Stromal cell of bone marrow (primary cell): ENCODE measurements at places on chromosomes 1 and 21.

- no peak for DNase-seq
Observed at GRCh38 chr1:48073798-48074530, 76.8 kb upstream of the TRABD2B start.

GRCh38 chr1:1205769-1206375 is 520 bp downstream of the TNFRSF18 start:
- no peak for DNase-seq

GRCh38 chr1:223068900-223069665 is 74.0 kb downstream of the TLR5 start:
- no peak for DNase-seq

- no peak for DNase-seq
Observed at GRCh38 chr21:26965907-26966581, 844 bp downstream of the ADAMTS5 start.

GRCh38 chr1:63322944-63323864 is 837 bp downstream of the FOXD3 start:
- no peak for DNase-seq

DNA sequence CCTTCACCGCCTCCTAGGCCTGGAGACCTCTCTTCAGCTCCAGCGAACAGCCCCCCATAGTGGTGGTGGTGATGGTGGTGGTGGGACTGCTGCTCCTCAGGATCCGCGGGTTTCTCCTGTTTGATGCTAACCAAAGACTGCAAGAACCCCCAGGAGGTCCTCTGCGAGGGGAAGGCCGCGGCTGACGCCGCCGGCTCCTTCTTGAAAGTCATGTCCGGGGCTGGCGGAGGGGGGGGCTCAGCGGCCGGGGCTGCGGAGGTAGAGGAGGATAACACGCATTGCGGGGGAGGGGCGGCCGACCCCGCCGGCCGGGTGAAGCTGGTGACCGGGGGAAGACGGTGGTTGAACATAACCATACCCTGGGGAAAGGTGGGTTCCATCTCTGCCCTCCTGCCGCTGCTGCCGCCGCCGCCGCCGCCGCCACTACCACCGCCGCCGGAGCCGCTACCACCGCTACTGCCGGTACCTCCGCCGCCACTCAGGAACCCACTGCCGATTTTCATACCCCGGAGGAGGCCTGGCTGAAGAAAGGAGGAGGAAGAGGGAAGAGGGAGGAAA is 554 bp downstream of the ZNF281 start:
- no peak for DNase-seq

GRCh38 chr1:40204856-40205255 is 42.9 kb upstream of the TMCO2 start:
- DNase-seq = no peak

DNA sequence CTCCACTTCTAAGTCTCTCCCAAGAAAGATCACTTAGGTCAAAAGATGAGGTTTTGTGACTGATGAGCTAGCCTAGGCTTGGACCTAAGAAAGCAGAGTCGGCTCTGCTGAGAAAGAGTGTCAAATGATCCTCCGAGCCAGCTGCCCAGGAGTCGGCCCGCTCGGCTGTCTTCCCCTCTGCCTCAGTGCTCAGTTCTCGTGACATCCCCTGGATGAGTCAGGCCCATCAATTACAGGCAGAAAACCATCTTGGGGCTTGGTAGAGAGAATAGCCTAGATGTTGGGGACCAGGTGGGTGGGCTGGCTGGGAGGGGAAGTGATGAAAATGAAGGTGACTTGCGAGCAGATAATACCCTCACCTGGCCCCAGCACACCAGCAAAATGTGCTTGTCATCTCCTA is 60.5 kb downstream of the SLC66A1 start:
- DNase-seq = no peak

DNA sequence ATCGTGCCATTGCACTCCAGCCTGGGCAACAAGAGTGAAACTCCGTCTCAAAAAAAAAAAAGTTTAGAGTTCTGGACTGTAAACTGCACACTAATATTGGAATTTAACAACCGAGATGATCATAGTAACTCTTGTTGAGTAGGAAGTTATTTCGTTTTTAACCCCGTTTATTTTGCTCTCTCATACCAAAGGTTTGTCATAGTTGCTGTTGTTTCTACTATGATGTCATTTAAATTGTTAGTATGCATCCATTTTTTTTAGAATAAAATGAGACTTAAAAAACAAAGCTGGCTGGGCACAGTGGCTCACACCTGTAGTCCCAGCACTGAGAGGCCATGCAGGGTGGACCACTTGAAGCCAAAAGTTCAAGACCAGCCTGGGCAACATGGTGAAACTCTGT is 49.3 kb downstream of the DOP1B start:
- DNase-seq = no peak

DNA sequence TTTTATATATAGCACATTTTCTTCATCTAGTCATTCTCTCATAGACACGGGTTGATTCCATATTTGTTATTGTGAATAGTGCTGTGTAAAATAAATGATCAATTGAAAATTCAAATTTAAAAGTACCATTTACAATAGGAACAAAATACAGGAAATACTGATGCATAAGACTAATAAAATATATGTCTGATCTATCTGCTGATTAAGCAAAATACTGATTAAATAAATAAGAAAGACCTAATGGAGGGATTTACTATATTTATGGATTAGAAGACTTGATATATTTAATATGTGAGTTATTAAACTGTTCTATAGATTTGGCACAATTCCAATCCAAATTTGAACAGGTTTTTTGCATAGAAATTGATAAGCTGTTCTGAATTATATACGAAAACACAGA is 1044.8 kb upstream of the ADGRL2 start:
- no peak for DNase-seq

- no peak for DNase-seq
Observed at GRCh38 chr1:64484651-64485050, 14.7 kb downstream of the CACHD1 start.

- DNase-seq = no peak
Observed at GRCh38 chr1:168529518-168529917, 14.3 kb downstream of the XCL2 start.

DNA sequence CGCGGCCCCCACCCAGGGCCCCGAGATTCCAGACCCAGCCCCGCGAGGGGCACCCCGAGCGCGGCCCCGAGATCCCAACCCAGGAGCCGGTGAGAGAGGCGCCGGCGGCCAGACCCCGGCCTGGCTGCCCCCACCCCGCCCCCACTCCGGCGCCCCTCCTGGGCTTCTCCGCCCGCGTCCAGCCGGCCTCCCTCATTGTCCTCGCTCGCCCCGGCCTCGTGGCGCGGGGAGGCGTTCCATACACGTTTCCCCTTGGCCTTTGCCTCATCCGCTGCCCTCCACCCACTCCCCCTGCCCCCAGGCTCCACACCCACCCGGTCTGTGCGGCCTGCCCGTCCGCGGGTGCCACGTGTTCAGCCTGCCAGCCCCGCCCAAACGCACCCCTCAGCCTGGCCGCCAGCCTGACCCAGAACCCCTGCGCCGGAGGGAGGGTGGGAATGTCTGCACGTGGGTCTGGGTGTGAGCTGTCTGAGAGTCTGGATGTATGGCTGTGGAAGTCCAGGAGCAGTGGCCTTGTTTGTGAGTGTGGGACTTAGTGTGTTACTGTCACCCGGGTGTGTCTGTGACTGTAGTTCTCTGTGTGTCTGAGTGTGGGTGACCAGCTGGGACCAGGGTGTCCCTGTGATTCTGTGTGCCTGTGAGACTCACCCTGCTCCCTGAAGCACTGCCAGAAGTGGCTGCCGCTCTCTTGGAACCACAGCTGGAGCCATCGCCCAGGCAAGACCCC is 681 bp downstream of the B4GALT2 start:
- DNase-seq = no peak

DNA sequence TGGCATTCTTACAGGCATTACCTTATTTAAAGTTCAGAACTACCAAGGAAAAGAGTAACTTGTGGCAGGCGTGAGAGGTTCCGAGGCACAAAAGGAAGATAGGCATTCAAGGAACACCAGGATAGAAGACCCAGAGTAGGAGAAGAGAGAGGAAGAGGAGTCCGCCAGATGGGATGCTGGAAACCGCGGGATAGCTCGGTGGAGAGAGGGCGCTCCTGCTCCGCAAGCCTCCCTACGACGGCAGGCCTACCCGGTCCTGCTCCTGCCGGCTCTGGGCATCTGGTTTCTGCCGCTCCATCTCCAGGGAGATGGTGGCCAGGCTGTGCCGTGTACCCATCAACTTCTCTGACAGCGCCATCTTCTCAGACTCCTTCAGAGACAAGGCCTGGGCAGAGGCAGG is 5.4 kb upstream of the NBPF1 start:
- DNase-seq = no peak

GRCh38 chr1:65001231-65001792 is 35.0 kb upstream of the JAK1 start:
- DNase-seq = peak; percentile 14

GRCh38 chr1:176205332-176205914 is 1.7 kb downstream of the COP1 start:
- DNase-seq = no peak

- no peak for DNase-seq
Observed at GRCh38 chr1:27394282-27394658, 1.8 kb downstream of the GPR3 start.

DNA sequence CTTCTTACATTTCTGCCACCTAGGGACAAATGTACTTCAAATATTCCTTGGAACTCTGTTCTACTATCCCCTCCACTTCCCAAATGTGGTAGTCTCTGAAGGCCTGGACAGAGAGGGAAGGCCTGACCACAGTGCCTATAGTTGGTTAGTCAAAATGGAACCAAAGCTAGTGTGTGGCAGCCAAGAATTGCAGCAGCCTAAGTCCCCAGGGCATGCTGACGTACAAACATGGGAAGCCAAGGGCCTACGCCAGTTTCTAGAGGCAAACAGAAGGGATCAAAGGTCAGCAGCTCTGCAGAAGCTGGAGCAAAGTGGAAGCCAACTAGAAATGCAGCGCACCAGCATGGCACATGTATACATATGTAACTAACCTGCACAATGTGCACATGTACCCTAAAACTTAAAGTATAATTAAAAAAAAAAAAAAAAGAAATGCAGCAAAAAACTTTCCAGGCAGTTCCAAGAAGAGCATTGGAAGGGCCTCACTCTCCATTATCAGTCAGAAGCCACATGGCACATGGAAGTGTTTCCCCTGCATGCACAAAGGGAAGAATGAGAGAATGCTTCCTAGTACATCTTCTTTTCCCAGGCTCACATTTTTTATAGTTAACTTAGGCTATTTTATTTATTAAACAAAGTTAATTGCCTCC is 39.4 kb upstream of the GADD45A start:
- peak; percentile 84 for DNase-seq

DNA sequence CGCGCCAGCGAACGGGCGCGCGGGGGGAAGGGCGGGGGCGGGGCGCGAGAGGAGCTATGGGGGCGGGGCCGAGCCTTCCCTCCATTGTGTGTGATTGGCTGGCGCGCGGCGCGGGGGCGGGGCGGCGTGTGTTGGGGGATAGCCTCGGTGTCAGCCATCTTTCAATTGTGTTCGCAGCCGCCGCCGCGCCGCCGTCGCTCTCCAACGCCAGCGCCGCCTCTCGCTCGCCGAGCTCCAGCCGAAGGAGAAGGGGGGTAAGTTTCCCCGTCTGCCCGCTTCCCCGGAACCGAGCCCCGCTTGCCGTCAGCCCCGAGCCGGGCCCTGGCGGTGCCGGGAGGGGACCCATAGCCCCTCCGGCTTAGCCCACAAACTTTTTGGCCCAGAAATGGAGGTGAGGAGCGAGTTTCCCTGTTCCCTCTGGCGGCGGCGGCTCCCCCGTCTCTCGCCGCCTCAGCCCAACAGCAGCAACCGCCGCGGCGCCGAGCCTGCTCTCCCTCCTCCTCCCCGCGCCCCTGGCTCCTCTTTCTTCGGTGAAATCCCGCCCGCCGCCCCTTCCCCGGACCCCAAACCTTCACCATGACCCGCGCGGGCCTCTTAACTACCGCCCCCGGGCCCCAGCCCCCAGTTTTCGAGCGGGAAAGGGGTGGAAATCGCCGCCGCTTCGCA is at the start of gene H3-3A:
Gene H3-3A (plus strand): TSS at position 159 of the 666 bp plus-strand sequence. CDS start 1,636 bp downstream, outside the sequence.
- DNase-seq = peak; percentile 91

DNA sequence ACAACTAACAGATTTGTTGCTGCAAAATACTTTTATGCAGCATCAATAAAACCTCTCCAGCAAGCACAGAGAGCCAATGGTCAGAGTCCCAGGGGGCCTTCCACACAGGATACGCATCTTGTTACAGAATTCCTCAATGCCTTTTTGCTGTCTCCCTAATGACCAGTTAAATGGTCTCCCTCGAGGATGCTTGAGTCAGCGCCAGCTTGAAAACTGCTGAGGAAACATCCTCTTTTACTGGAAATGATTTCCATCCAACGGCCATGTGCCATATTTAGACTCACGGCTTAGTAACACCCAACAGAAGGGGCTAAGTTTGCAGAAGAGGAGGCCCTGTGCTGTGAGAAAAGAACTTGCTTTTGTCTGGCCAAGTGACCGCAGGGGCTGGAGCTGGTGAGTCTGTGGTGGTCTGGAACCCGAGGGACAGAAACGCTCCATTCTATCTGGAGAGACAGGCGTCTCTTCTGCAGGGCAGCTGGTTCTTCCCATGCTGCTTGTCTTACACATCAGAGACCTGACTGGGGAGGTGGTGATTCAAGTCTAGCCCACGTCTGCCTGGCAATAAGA is 496.4 kb downstream of the SETD4 start:
- peak; percentile 99 for DNase-seq

DNA sequence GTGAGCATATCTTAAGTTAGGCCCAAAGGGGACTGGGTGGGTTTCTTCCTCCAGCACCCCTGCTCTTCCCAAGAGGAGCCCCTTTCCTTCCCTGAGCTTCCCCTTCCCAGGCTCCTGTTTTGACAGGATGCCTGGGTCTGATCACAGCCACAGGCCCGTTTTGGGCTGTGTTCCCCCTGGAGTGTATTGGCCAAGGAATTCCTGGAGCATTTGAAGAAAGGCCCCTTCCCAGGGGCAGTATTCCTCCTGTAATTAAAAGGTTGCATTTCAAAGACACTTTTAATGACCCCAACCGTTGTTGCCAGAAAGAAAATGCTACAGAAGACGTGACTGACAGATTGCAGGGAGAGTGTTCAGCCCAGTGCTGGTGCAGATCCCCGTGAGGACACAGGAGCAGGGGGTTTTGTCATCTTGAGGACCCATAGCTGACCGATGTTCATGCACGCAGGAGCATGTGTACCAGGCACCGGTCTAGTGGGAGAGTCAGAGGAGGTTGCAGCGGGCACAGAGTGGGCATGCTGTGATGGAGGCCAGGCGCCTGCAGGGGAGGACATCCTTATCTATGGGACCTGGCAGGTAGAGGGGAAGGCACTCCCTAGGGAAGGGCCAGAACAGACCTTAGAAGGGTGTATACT is 19.3 kb upstream of the LBR start:
- DNase-seq = no peak

DNA sequence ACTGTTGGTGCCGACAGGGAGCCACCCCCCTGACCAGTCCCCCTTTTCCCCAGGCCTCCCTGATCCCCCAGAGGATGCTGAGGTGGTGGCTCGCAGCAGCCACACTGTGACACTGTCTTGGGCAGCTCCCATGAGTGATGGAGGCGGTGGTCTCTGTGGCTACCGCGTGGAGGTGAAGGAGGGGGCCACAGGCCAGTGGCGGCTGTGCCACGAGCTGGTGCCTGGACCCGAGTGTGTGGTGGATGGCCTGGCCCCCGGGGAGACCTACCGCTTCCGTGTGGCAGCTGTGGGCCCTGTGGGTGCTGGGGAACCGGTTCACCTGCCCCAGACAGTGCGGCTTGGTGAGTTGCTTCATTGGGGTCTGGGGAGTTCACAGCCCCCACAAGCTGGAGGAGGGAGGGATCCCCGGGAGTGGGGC is 89.2 kb downstream of the TRIM11 start:
- DNase-seq = no peak
